Left hindlimb (tissue), 1 donor: ENCODE measurements at places on chromosomes 13 and 19.

DNA sequence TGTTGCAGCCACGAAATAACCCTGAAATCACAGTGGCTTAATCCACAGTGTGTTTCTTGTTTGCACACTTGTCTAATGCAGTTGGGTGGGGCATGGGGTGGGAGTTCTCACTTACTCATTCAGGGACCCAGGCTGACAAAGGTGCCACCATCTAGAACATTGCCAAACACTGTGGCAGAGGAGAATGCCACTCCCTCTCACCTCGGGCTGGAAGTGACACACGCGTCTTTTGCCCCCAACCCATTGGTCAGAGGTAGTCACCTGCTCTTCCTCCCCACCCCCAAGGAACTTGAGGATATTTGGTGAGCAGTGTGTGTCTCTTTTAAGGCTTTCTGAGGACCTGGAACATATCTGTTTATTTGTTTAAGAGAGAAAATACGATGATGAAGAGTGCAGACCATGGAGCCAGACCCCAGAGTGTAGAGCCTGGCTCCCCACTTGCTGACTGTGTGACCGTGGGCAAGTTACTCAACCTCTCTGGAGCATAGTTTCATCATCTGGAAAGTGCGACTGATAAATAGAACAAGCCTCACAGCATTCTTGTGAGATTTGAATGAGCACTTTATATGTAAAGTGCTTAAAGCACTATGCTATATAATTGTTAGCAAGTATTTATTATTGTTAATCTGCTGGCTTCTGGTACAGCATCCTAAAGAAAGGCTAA is 17.4 kb downstream of the GPR183 start:
- DNase-seq, result no peak

DNA sequence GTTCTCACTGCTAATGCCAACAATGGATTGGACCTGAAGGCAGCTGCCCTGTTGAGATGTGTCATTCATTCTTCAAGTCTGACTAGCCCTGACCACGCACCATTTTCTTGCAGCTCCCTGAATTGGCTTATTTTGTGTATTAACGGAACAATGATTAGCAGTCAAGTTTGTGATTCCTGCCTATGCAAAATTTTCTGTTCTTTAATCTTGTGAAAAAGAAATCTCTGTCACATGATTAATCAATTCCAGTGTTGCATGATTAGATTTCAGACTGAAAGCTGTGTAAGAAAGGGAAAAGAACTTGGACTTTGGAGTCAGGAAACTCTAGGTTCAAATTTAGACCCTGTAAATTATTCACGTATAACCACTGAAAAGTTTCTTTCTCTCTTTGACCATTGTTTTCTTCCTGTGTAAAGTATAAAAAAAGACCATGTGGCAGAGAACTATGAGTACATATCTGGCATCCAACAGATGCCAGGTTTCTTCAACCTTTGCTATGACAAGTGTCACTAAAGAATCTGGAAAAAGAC is 64.5 kb upstream of the SLC10A2 start:
- DNase-seq, result no peak

GRCh38 chr13:28819735-28820098 is 422 bp upstream of the MTUS2 start:
- DNase-seq, result peak; percentile 61

- no peak for DNase-seq
Observed at GRCh38 chr19:4181053-4181508, 1.3 kb downstream of the SIRT6 start.

- DNase-seq, result no peak
Observed at GRCh38 chr19:3780786-3781304, 5.3 kb downstream of the MATK start.

DNA sequence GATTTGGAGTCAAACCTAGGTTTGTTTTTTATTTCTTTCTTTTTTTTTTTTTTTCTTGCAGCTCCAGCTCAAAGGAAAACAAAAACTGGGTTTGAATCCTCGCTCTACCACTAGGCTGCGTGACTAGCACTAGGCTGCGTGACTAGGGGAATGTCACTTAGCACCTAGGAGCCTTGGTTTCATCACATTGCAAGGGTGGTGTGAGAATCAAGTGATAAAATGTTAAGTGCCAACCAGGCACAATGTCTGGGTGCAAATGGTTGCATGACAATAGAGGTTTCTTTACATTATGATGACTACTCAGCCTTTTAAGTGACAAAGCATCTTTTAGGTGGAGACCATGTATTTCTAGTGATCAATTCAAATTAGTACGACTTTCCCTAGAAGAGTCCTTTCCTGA is 27.9 kb downstream of the RCBTB2 start:
- DNase-seq, result no peak

DNA sequence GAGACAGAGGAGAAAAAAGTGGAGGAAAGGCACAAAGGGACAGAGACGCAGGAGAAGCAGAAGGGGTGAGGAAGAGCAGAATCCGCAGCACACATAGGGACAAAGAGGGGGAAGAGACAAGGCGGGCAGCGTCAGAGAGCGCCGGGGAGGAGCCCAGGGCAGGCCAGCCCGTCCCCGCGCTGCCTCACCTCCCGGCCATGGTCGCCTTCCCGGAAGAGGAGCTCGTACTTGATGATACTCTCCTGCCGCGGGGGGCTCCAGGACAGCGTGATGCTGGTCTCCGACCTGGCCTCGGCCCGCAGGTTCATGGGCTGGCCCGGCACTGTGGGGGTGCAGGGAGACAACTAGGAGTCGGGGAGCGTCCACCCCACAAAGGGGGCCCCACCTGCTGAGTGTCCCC is 100.6 kb downstream of the PTPRS start:
- DNase-seq, result no peak

- no peak for DNase-seq
Observed at GRCh38 chr13:71461892-71462291, 405.1 kb downstream of the DACH1 start.

GRCh38 chr19:34436716-34437115 is 8.5 kb downstream of the UBA2 start:
- no peak for DNase-seq

GRCh38 chr19:55671054-55671378 is 4.0 kb upstream of the EPN1 start:
- DNase-seq, result no peak

GRCh38 chr13:75494491-75494890 is 12.5 kb upstream of the TBC1D4 start:
- DNase-seq, result no peak

- no peak for DNase-seq
Observed at GRCh38 chr13:60837806-60838205, 440.8 kb downstream of the TDRD3 start.

DNA sequence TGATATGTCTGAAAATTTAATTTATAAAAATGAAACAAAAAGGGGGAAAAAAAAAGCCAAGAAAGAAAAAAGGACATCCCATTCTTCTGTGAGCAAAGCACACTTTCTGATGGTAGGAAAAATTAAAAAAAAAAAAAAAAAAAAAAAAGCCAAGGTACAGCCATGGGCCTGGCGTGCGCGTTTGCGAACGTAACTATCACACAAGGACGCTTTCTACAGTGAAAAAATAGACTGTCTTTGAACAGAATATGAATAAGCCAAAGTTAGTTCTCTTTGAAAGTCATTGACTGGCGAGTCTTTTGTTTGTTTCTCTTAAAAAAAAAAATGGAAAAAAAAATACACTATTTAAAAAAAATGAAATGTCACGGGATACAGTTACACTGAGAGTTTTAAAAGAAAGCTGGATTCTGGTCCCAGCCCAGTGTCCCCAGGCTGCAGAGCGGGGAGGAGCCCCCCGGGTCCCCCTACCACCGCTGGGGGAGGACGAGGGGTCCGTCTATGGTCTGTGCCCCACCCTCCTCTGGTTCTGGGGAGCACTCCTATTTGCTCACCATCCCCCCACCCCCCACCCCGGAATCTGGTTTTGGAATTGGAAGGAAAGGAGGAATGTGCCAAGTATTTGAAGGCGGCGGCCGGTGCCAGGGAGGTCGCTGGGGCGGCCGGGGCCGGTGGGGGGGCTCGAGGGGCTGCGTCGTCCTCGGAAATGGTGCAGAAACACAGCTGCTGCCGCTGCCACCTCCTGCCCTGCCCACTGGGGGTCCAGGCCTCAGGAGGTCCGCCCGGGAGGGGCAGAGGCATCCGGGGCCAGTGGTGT is 134.5 kb downstream of the PTPRS start:
- no peak for DNase-seq

DNA sequence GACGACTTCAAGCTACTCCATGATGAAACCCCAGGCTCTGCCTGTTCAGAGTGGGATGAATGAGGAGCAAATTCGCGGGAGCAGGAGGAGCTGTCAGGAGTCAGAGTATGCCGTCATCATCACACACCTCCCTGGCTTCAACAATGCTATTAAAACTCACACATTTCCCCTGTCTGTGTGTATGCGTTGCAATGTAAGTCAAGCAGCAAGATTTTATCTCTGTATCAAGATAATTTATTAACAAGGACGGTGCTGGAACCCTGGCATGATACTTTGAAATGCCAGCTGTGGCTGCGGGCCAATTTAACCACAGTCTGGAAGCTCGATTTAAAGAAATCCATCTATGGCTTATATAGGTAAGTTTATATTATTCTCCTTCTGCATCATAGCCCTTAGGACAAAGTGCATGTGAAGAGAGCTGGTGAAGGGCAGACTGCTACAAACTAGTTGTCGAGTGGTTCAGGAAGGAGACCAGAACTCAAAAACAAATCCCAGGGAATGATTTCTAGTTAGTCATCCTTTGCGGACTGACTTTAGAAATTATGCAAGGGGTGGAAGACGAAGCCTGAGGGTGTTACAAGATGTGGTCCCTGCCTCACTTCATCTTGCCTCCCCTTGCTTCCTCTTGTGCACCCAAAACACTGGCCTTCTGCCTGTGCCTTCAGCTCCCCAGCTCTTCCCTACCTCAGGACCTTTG is 486.5 kb downstream of the COG6 start:
- DNase-seq, result no peak
